ENCODE measurements at places on chromosomes 4 and X. TPM values are rescaled to one million over a fixed set of nuclear protein-coding genes. Genes with fewer than 3 reads are reported as not detected.

The HTN1 gene
- not detected for polyA plus RNA-seq

The GRSF1 gene
- polyA plus RNA-seq, result 165 TPM

The WDR44 gene
- 34.8 TPM for polyA plus RNA-seq

The GUCY1B1 gene
- polyA plus RNA-seq, result 27.2 TPM

The SHROOM2 gene
- polyA plus RNA-seq, result 1.6 TPM

The MAGEC1 gene
- polyA plus RNA-seq, result not detected

The ENPEP gene
- 18.0 TPM for polyA plus RNA-seq

The DCK gene
- 25.7 TPM for polyA plus RNA-seq

The VEGFC gene
- polyA plus RNA-seq, result 7.9 TPM

The ABCE1 gene
- 72.9 TPM for polyA plus RNA-seq

DNA sequence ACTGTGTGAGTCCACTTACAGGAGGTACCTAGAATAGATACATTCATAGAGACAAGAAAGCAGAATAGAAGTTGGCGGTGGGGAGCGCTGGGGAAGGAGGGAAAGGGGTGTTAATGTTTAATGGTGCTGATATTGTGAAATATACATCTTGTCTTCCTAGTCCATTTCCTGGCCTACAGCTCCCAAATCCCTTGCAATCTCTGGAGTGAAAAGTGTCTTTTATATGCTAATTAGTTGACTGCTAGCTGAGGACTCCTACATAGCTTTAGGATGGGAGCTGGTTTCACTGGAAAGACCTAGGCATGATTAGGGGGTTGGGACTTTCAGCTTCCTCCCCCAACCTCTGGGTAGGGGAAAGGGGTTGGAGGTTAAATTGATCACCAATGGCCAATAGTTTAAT is 36.0 kb downstream of the FUNDC1 start:
- no peak for DNase-seq

DNA sequence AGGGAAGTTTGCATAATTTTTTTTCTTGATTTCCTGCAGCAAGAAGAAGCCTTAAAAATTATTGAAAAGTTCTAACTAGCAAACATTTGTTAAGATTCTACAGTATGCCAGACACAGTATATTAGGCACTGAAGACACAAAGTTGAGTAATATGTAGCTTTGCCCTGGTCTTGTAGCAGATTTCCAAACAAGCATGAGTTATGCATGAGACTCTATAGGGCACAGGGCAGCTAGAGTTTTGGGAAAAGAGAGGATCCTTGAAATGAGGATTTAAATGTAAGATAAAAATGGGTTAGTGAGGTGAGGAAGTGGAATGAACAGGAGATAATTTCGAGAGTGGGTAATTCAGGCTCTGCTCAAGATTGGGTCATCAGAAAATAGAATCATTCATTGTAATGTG is 8.6 kb upstream of the GPRIN3 start:
- no peak for DNase-seq

DNA sequence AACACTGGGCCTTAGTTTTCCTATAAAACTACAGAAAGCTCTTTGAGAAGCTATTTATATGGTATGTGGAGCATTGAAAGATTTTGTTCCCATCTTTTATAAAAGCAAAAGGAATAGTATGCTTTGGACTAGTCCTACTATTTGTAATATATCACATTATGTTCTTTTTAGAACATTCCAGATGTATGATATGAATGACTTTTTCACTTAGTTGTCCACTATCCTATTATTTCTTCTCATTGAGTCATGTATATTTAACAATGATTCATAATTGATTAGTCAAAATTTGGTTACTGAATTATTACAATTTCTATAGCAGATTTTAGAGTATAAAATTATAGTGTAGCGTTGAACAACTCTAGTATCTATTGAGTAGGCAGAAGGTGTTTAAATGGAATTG is 34.2 kb downstream of the RASSF6 start:
- no peak for DNase-seq

DNA sequence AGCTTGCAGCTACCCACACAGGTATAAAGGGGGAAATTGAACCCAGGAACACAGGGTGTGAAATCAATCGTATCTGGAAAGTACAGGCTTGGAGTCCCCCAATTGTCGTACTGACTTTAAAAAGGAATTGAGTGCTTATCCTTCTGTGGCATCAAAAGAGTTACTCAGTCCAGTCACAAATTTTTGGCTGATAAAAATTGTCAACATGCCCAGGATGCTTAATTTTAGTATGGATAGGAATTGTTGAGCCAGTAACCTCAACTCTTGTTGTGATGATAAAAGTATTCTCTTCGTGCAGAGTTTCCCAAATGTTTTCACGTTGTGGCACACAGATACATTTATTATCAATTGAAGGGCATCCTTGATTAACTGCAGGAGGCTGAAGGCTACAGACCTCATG is 43.6 kb upstream of the FTHL17 start:
- no peak for DNase-seq

DNA sequence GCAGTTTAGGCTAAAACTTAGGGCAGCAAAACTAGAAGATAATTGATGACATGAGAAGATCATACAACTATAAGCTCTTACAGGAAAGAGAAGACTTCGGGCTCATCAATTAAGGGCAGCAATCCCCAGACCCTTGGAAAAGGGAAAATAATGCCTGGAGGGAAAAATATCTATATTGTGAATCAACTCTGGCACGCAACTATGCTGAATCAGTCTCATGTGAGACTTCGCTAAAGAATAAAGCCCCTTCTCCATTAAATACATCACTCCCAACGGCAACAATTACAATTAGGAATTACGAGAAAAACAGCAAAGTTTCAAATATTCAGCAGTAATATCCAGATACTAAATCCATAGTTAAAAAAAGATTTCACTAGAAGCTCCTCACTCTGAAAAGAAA is 2016.8 kb upstream of the IGFBP7 start:
- no peak for DNase-seq

- no peak for DNase-seq
Observed at GRCh38 chr4:115562506-115562905, 449.1 kb upstream of the NDST4 start.

GRCh38 chr4:138567696-138568095 is 325.5 kb upstream of the SLC7A11 start:
- DNase-seq, result no peak

GRCh38 chr4:45477311-45477733 is 646.5 kb downstream of the GABRG1 start:
- no peak for DNase-seq

- no peak for DNase-seq
Observed at GRCh38 chr4:88746206-88746605, 48.6 kb upstream of the NAP1L5 start.

DNA sequence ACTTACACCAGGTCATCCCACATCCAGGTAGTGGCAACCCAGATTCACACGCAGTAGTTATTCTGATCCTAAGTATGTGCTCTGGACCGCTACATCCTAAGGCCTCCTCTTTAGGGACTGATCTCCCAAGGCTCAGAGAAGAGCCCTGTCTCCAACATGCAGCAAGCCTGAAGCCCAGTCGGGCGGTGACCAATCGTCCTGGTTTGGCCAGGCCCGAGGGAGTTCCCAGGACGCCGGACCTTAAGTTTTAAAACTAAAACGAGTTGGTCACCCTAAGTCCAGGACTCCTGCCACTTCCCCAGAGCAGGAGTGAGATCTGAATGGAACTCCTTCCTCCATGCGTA is 385 bp downstream of the LYAR start:
- no peak for DNase-seq

DNA sequence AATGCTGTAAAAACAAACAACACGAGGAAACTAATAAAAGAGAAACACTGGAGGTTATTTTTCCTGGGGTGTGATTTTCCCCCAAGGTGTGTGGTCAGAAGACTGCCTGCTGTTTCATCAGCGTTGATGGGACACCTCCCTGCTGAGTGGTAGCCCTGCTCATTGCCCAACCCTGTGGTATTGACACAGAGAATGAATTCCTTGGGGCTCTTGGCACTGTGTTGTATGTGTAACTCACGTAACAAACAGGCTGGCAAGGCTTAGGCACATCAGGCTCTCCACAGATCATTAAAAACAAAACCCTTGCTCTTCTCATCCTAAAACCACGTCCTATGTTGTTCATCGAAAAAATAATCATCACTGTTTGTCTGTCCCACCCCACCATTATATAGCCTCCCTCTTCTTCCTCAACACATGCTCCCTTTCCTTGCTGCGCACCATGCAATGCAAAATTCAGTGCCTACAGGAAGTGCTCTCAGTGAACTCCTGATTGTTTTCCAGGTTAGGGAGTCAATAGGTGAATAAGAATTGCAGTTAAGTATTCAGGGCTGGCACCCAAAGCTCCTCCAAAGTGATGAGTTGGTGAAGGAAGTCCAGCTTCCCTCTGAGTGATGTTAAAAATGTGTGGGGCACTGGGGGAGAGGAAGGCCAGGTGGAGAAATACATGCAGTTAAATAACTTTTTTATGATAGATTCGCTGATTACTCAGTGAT is 11.4 kb upstream of the PUDP start:
- no peak for DNase-seq

- no peak for DNase-seq
Observed at GRCh38 chr4:55258152-55258865, 87.7 kb upstream of the SRD5A3 start.

- DNase-seq, result no peak
Observed at GRCh38 chr4:106914223-106914622, 121.9 kb downstream of the DKK2 start.

DNA sequence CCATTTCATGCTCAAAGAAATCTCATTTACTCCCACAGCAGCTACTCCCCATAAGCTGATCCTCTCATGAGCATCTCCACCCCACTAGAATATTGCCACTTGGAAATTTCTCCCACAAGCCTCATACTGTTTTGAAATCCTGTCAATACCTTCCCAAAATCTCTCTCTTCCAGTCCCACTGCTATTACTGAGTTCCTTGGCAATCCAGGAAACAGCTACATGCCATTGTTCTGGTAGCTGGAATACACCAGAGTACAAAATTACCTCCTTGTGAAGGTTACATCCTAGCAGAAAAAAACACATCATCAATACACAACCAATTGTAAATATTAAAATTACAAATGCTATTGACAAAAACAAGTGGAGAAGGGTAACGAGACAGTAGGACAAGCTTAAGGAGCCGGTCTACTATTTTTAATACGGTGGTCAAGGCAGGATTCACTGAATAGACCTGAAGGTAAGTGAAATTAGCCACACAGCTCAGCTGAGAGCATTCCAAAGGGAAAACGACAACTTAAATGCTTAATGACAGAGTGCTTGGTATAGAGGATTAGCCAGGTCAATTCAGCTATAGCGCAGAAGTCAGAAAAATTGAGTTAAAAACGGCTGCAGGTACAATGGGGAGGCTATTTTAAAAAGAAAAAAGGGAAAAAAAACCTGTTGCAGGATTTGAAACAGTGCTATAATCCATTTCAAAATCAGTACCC is 6.4 kb downstream of the RPL9 start:
- DNase-seq, result no peak
